ENCODE measurements at places on chromosomes 12 and 14.

- no peak for DNase-seq
These were observed 170.6 kb downstream of the SLC2A13 start for GRCh38 chr12:39935275-39935674.

DNA sequence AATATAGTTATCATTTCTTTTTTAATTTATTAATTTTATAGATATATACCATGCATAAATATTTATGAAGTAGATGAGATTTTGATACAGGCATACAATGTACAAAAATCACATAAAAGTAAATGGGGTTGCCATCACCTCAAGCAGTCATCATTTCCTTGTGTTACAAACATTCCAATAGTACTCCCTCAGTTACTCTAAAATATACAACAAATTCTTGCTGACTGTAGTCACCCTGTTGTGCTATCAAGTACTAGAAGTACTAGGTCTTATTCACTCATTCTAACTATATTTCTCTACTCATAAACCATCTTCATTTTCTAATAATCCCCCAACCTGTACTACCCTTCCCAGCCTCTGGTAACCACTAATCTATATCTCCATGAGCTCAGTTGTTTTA lies 432.6 kb upstream of the SYT1 start:
- no peak for DNase-seq

DNA sequence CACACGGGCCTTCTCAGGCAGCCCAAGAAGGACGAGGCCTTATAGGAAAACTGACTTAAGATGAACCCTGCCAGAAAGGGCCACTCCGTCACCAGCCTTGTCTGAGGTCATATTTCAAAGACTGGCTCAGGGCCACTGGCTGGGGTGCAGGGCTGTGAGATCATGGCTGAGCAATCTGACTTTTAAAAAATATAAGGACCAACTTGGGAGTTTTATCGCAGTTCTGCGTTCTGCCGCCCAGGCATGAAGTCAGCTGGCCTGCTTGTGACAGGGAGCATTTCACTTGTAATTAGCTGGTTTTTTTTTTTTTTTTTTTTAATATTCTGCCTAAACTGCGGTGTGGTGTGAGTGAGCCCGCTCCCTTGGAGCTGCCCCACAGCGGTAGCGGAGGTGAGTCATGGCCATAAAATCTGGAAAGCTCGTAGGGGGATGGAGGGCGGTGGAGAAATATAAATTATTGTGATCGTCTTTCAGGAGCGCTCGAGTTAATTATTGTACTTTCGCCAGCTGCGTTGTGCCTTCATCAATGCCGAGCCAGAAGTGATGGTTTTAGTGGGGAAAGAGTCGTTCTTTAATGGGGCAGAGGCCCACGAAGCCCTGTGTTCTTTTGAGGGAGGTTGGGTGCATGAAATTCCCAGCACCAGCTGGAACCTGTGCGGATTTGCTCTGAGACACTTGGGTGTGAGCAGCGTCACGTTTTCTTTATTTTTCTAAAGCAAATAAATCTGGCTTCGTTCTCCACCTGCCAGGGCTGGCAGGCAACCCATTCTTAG lies 231.9 kb downstream of the C12orf75 start:
- peak; percentile 48 for DNase-seq

DNA sequence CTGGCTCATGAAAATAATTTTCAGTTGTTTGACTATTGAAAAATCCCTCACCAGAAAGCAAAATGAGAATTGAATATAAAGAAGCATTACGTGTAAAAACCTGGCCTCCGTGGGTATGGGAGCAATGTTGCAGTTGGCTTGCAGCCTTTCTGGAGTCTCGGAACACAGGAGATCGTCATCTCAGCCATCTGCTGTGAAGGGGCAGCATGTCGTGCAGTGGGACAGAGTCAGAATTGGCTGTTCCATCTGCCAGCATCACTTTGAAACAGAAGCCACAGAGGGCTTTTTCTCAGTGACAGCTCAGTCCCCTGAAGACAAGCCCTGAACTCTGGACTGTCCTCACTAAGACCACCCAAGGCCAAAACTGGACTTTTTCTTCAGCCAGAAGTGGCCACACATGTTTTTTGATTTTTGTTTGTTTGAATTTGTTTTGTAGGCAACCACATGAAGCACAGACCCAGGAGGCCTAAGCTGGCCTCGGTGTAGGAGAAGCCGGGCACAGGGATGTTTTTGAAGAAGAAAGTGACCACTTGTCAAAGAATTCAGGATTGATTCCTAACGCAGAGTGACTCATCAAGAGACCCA lies 170.8 kb upstream of the DYRK2 start:
- DNase-seq = no peak

DNA sequence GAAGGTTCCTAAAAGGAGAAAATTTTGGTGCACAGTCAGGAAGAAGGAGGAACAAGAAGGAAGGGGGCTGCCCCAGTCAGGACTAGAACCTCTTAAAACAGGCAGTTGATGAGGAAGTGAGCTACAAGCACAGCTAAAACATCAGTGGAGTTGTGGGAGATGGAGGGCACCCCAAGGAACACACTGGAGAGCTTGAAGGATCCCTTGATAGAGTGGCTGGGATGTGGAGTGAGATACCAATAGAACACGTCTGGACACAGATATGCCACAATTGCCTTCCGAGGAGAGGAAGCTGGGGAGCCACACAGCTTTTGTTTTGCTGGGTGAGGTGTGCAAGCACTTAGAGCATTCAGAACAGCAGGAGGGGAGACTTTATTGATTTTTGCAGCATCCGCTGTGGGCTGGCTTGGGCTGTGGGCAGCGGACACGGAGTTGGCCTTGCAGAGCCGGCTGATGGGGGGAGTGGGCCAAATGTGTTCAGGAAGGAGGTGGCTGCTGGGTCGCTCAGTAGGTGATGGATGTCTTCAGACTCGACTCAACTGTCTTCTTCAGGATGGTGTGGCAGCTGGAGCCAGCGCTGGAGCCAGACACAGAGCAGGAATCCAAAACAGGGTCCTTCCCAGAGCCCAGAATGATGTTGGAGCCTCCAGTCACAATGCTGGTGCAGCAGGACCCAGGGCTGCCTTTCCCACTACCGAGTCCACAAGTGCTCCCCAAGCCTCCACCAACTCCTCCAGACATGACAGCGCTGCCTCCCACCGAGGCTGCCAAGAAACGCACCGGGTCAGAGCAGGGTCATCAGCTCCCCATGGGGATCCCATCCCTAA lies 4.7 kb upstream of the KRT79 start:
- DNase-seq = no peak

GRCh38 chr14:30375296-30375892 lies 183.6 kb upstream of the G2E3 start:
- DNase-seq = no peak

DNA sequence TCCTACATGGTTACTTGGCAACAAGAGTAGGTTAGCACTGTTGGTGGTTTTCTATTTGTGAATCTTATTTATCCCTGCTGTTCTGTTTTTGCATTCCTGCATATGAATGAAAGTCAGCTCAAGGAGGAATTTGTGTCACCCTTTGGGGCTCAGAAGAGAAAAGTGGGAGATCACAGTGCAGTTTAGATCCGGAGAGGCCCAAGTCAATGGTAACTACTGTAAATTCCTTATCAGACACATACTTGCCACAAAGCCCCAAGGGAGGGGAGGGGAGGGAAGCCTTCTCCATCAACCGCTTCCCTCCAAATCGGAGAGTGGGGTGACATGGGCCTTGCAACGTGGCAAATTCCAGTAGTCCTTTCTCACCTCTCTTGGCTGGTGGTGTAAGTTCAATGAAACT lies 15.0 kb downstream of the GSG1 start:
- DNase-seq = no peak

GRCh38 chr14:80117876-80118275 lies 93.4 kb downstream of the DIO2 start:
- no peak for DNase-seq
